ENCODE measurements at places on chromosomes 3 and 15.

DNA sequence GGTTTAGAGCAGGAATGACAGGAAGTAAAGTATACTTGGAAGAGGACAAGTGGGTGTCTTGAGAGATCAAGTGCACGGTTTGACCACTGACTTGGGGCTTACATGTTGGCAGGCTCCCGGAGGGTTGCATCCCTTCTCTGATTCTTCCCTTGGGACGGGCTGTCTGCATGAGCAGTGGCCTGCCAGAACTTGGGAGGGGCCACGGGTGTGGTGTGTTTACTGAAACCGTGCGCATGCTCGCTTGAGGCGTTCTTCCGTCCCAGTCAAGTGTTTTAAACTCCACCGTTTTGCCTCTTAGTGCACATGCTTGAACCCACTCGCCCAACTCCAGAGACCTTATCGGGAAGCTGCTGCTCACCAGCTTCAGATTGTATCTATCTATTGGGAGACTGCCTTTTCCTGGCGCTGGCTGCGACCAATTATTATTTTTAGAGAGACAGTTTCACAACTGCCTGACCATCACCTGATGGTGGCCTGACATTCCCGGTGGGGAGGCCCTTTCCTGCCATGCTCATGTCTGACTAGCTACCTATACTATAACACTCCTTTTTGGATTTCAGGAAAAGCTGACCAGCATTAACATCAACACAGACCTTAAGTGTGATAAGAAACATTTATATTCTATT lies 14.9 kb upstream of the C3orf22 start:
- no peak for DNase-seq

GRCh38 chr15:68409736-68410370 lies 22.1 kb downstream of the ITGA11 start:
- DNase-seq: no peak

- DNase-seq: no peak
Measured at GRCh38 chr15:34011481-34011880, 27.5 kb downstream of the AVEN start.

DNA sequence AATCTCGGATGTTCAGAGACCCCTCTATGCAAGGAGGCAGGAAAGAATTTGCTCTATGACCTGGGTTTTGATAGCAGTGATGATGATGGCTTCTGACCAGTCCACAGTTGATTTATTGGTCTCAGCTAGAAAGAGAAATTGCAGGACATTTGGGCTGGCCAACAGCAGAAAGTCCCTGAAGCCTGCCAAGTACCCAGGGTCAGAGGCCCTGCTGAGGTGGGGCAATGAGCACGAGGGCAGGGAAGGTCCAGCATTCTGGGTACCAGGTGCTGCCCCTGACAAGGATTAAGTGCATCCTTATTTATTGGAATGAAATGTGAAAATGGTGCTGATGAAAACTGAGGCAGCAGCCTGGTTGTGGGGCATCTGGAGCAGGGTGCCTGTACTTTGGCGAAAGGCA lies 19.8 kb downstream of the C3orf62 start:
- no peak for DNase-seq

DNA sequence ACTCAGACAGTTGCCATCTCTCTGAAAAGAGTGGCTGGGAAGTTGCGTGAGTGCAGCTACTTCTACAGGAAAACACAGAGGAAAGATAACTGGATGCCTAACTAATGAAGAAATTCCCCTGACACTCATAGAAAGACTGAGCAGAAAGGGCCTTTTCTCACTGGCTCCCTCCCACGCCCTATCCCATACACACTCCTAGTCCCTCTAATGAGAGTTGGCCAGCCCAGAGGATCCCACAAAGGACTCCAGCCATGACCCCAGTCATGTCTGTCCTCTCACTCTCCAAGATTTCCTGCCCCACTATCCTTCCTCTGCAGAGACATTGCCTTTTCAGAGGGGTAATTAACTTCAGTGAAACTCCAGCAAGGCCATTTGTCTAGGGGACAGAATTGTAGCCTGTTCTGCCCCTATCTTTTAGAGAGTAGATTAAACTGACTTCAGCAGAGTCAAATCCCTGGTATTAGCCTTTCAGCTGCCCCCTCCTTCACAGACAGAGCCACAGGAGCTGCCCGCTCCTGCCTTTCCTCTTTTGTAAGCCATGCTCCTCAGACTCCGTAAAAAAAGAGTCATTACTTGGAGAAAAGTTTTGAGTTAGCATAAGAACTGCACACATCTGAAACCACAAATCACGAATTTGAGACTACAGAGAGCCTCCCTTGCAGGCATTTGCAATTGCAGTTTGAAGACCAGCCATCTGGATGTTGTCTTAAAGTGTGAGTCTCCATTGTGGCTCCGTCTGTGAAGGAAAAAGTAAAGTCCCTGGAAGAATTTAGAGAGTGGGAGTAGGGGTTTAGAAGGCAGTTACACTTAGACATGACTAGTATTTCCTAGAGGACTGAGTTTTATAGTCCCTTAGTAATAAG lies 129.1 kb upstream of the SEMA6D start:
- no peak for DNase-seq
